ENCODE measurements at places on chromosomes 16 and 17.

DNA sequence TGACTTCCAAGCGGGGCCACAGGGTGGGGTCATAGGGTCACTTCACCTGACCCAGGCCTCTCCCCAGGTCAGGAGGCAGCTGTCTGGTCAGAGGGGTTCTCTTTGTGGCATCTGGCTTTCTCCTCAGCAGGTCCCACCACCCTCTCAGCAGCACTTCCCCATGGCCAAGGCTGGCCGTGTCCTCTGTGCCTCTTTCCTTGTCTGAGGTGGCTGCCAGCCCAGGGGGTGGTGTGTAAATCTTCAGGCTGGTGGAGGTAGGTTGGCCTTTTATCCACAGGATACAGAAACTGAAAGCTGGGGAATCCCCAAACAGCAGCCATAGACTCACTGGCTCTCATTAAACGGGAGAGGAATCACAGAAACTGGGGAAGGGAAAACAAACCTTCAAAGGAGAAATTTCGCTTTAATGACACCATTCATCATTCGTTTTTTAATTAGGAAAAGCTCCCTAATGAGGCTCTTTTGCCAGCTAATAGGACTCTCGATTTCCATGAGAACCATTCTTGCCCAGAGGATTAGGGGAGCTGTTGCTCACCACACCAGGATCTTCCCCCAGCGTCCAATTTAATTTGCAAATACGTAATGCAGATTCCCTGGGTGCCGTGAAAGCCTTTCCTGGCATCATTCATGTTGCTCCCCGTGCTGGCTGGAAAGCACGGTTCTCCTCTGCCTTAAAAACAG lies 18.0 kb downstream of the C17orf75 start:
- peak; percentile 70 for DNase-seq

DNA sequence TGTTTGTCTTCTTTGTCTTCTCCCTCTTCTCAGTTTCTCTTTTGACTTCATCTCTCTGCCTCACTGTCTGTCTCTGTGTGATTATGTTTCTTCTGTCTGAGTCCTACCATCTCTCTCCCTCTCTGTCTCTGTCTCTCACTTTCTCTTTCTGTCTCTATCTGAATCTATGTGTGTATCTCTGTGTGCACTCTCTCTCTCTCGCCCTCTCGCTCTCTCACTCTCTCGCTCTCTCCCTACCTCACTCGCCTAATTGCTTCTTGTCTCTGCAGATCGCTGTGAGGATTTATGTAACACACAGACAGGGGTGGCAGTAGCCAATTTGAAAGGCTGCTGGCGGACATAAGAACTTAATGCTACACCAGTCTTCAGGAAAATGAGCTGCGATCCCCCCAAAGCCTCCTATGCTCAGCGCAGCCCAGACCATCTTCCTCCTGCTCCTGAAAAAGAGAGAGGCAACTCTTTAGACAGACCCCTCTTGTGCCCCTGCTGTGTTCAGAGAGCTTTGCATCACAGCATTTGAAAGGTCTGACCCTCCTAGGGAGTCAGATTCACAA lies 140.9 kb downstream of the CCT6B start:
- no peak for DNase-seq

DNA sequence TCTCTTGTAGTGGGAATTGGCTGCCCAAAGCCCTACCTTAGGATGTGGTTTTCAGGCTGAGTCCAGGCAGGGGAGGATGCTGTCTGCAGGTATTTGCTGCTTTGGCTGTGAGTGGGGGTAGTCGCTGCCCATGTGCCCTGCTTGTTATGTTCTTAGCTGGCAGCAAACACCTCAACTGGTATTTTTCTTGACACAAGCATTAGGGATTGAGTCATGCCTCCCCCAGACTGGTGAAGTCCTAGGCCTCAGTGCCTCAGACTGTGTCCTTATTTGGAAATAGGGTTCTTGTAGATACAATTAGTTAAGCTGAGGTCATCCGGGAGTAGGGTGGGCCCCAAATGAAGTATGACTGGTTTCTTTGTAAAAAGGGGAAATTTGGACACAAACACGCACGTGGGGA lies 808.3 kb upstream of the EEF2KMT start:
- no peak for DNase-seq

DNA sequence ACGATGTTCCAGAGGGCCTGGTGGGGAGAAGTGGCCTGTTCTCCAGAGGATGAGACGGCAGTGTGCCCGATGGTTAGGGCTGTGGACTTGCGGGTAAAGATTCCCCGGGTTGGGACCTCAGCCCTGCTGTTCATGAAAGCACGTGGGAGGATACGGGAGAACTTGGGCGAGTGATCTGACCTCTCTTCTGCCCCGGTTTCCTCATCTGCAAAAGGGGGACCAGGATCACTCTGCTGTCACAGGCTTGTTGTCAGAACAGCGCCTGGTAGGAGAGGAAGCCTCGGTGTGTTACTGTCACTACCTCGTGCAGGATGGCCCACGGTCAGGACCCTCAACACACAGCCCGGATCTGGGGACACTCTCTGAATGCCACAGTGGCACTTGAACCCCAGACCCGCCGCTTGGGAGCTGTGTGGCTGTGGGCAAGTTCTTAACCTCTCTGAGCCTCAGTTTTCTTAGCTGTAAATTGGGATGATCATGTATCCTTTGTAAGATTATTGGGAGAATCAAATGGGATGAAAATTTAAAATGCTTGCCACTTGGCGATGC lies 85.6 kb upstream of the CDC42EP4 start:
- no peak for DNase-seq

- DNase-seq: no peak
Observed at GRCh38 chr16:47278306-47278970, 134.7 kb upstream of the NETO2 start.

DNA sequence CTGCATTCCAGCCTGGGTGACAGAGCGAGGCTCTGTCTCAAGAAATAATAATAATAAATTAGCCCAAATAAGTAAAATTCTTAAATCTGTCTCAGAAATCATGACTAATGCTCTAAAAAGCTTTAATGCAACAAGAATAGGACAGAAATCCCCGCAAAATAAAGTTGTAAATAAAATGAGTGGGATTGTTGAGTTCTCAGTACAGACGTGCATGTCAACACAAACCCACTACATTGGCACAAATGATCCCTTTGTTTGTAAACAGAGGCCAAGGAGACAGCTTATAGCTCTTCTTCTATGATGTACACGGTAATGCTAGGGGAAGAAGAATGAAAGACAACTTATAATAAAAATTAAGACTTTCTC lies 6.0 kb downstream of the STAT5B start:
- DNase-seq: no peak

DNA sequence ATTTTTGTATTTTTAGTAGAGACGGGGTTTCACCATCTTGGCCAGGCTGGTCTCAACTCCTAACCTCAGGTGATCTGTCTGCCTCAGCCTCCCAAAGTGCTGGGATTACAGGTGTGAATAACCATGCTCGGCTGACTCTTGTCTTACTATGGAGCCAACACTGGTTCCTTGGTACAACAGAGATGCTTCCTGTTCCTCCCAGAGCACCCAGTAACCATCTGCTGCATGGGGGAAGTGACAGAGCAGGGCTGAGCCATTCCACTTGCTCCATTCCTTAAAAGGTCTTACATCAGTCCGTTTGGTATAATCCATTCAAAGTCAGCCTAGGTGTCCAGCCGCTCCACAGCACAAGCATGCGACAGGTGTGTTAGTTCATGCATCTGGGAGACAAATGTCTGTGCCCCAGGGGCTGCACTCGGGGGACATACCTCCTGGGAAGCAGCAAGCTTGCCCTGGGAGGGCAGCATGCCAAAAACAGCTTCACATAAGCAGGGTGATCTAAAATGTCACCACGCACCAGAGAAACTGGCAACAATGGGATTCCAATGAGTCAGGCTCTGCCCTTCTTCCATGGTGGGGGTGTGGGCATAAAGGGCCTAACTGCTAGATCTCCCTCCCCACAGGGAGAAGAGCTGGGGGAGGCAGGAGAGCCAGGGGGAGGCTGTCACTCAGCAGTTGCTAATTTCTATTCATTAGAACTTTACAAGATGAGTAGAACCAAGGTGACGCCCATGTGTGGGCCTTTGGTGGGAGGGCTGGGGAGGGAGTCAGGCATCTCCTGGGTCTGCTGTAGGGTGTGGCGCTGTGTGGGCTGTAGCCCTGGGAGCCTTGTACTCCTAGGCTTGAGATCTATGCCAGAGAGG lies 35.5 kb downstream of the PIPOX start:
- DNase-seq: no peak

- no peak for DNase-seq
Observed at GRCh38 chr16:13999071-13999894, 71.8 kb upstream of the MRTFB start.

DNA sequence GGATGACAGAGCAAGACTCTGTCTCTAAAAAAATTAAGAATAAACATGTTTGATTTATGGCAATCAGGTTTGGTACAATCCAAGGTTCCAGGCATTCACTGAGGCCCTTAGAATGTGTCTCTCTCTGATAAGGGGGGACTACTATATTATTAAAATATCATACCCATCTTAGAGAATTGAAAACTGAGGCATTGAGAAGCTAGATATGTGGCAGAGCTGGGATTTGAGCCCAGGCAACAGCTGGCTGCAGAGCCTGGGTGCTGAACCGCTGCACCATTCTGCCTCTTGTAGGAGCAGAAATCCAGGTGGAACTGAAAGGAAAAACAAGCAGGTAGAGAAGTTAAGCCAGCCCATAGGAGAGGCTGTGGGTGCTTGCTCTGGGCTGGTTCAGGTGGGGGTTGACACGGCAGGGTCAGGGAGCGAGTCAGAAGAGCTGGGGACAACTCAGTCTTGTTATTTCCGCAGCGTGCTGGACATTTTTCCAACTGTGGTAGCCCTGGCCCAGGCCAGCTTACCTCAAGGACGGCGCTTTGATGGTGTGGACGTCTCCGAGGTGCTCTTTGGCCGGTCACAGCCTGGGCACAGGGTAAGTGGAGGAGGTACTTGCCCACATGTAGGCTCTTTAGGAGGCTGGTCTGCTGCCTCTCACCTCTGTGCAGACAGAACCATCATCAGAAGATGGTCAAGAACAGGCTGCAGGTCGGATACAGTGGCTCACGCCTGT lies 62.5 kb downstream of the WIPI1 start:
- no peak for DNase-seq

DNA sequence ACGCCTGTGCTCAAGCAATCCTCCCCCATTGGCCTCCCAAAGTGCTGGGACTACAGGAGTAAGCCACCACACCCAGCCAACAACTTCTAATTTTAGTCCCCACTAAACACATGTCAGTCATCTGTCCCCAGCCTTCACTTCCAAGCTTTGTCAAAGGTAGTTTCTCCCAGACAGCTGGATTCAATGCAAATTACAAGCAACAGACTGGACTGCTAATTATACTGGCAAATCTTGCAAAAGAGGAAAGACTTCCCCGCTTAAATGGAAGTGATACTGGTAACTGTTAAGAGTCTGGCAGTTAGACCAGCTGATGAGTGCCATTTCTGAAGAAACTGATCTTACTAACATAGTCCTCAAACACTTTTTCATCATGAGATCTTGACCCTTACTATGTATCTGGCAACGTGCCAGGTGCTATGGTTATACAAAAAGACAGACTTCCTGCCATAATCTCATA lies 8.2 kb upstream of the GGA2 start:
- DNase-seq: no peak

GRCh38 chr17:51014129-51014528 lies 106.5 kb downstream of the SPAG9 start:
- DNase-seq: no peak

- no peak for DNase-seq
Observed at GRCh38 chr16:6695666-6696065, 637.0 kb upstream of the RBFOX1 start.

GRCh38 chr17:5068236-5068635 lies 10.0 kb upstream of the ZFP3 start:
- no peak for DNase-seq

DNA sequence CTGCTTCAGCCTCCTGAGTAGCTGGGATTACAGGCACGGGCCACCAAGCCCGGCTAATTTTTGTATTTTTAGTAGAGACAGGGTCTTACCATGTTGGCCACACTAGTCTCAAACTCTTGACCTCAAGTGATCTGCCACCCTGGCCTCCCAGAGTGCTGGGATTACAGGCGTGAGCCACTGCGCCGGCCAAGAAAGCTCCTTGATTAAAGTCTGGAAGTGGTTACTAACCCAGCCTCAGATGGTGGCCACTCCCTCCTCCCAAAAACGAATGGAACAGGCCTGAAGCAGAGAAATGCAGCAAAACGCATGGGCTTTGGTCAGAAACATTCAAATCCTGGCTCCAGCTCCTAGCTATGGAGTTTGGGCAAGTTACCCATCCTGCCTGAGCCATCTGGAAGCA lies 11.3 kb downstream of the FKBP10 start:
- DNase-seq: no peak

- peak; percentile 47 for DNase-seq
Observed at GRCh38 chr17:27206447-27206846, 87.5 kb upstream of the WSB1 start.

DNA sequence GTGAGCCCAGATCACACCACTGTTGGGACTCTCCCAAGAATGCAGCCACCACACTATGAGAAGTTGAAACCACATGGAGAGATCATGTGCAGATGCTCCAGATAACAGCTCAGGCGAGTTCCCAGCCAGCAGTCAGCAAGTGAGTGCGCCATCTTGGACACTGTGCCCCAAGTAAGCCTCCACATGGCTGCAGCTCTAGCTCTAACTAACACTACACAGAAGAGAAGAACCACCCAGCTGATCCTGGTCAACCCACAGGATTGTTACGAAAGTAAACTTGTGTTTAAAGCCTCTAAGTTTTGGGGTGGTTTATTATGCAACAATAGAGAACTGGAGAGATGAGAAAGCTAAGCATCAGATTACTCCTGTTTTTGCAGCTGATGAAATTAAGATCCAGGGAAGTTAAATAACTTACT lies 25.8 kb downstream of the SLC38A7 start:
- DNase-seq: no peak

GRCh38 chr16:15491411-15491810 lies 57.0 kb downstream of the BMERB1 start:
- no peak for DNase-seq

GRCh38 chr17:35377068-35377467 lies 3.6 kb upstream of the SLFN11 start:
- no peak for DNase-seq

- DNase-seq: no peak
Observed at GRCh38 chr17:17361867-17362539, 58.8 kb downstream of the NT5M start.

DNA sequence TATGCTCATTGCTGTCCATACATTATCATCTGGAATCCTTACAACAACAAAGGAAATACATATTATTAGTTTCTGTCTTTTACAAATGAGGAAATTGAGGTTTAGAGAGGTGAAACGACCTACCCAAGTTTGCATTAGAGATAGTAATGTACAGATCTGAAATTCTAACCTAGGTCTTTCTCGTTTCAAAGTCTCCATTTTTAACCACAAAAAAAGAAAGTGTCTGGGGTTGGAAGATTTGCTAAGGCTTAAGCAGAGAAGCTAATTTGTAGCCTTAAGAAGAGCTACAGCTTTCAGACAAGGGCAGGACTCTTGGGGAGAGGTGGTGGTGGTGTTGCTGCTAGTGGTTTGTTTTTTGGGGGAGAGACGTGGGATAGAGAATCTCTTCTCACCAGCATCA lies 19.2 kb downstream of the CIITA start:
- no peak for DNase-seq

- DNase-seq: no peak
Observed at GRCh38 chr16:49980166-49980565, 44.9 kb upstream of the CNEP1R1 start.

Measured in activated CD4-positive, alpha-beta T cell treated with anti-CD3 and anti-CD28 coated beads, Interleukin-10, Interleukin-2, amounts not matched to agents 100 ng/mL and 50 ng/mL, durations not matched to agents 16 hours and 8 hours (primary cell).